ENCODE measurements at places on chromosomes 3 and 15.

- peak; percentile 50 for DNase-seq
Measured at GRCh38 chr3:155418407-155418806, 124.9 kb upstream of the STRIT1 start.

DNA sequence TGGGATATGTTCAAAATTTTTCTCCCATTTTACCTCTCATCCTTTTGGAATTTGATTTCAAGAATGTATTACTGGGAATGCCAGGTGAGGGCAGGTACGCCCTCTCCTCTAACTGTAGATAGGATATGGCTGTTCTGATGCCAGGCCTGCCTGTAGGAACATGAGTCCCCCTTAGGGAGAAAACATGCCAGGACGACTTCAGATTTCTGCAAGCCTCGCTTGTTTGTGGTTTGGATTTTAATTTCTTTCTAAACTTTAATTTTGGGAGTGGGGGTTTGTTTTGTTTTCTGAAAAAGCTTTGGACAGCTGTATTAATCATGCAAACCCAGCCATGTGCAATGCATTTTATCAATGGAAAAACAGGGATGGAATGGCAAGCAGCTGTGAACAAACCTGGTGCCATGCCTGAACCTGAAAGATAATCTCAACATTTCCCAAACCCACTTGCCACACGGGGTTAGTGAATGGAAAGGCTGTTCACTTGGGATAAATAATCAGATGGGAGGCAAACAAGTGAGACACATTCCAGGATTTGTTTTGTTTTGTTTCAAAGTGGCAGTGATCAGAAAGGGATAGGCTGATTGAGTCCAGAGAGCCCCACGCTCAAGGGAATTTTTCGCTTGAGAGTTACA, 207.6 kb downstream of the GAP43 start:
- DNase-seq = no peak

DNA sequence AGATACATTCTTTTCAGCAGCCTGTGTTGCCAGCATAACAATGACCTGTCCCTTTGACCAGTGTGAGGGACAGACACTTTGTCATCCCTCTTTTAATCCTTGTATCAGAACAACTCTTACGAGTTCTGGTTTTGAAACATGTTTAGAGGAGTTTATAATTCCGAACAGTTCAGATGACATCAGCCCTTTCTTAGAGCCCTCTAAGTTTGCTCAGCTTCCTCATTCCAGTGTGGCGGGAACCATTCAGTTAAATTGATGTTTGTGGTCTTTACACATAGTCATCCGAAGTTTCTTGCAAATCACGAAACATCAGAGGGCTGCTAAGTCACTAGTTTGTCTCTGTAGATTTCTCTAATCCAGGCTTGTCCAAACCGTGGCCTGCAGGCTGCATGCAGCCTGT, 102.5 kb downstream of the AKAP13 start:
- DNase-seq = no peak

GRCh38 chr3:71035314-71035713, 548.2 kb downstream of the FOXP1 start:
- DNase-seq = no peak

DNA sequence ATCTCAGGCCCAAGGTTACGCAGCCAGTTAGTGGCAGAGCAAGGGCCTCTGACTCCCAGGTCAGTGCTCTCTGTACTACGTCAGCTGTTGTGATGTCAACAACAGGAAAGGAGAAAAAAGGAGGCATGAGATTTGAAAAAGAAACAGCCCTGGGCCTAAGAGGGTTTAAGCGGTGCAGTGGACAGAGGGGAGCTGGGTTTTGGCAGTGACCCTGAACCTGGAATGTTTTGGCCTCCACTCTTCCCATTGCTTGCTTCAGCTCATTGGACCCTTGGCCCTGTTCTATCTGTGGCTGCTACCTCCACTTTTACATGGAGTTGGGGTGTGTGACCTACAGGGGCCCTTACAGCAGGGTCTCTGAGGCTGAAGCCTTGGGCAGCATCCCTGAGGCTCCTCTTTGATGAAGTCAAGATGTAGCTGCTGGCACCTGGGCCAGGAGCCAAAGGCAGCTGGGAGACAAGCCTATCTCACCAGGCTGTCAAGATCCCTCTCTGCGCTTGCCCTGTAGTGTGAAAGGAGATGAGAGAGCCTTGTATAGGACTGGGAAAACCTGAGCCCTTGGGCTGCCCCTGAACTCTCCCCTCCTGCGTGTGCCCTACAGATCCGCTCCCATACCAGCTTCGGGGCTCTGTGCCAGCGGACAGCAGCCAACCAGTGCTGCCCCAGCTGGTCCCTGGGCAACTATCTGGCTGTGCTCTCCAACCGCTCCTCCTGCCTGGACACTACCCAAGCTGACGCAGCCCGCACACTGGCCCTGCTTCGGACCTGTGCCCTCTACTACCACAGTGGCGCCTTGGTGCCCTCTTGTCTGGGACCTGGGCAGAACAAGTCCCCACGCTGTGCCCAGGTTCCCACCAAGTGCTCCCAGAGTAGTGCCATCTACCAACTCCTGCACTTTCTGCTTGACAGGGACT, 8.7 kb downstream of the DISP2 start:
- DNase-seq = no peak

DNA sequence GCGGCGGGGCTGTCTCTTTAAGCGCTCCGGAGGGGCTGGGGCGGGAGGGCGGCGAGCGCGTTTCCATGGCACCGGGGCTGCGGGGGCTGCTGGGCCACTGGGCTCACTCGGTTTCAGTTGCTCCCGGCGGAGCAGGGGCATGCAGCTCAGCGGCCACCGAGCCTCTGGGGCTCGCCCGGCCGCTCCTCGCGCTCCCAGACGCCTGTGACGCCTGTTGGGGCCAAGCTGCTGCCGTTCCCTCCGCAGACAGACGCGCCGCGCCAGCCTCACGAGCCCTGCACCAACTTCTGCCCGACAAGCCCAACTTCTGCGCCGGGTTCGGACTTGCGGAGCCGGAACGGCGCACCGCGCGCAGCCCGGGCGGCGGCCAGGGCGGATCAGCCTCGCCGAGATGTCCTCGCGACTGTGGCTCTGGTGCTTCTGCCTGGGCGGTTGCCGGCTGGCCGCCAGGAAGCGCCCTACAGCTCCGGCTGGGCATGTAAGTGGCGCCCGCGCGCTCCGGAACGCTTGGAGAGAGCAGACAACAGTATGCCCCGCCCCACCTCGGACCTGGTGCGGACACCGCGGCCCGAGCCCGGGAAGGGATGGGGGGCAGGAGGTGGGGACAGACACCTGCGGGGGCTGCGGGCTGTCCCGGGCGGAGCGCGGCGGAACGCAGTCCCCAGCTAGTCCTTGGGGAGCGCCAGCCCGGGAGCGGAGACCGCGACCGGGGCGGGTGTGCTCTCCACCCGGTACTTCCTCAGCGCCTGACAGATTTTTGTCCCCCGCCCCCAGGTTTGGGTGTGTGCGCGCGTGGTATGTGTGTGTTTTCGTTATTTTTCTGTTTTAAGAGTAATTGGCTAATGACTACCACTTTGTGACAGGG, 154.1 kb upstream of the GOLIM4 start:
- peak; percentile 73 for DNase-seq

GRCh38 chr3:155934230-155934629, 63.8 kb downstream of the GMPS start:
- no peak for DNase-seq

DNA sequence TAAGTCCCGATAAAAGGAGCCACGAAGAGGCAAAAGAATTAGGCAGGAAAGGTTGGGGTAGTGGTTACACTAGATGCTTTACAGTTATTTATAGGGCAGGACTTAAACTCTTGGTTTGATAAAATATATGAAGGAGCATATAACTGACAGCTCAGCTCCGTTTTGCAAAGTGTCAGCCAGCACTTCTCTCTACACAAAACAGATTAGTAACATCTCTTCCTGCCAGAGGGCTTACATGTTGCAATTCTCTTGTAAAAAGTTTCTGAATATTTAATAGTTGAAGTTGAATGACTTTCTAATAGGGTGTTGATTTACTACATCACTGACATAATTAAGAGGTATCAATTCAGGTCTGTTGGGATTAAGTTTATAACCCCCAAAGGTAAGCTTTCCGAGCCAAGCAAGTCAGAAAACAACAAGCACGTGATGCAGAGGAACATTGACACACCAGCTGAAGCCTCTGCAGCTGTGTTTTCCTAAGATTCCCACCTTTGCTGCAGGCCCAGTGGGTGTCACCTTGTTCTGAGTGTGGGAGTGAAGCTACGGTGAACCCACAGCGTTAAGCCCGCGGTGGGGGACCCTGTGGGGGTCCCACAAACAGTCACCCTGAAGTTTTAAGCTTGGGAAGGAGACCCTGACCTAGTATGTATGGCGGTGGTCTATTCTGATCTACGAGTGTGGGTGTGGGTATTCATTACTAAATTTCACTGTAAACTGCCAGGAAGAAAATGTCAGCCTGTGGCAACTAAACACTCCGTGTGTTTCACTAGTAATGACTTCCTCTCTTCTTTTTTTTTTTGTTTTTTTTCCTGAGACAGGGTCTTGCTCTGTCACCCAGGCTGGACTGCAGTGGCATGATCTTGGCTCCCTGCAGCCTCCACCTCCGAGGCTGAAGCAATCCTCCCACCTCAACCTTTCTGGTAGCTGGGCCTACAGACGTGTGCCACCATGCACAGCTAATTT, 22.0 kb upstream of the ATP13A3 start:
- no peak for DNase-seq

DNA sequence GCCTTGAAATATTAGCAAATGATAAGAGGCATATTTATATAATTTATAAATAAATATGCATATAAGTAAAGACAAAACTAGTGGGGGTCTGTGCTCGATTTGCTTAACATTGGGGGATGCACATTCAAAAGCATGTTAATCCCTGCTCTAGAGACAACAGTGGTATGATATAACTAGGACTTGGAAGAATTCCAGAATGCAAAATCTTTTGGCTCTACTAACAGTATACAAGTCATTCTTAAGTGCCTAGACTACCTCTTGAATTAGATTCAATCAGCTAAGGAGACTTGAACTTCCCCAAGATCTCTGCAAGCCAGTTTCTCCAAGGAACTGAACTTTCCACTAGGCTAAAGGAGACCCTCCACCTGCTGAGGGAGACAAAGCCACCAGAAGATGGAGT, 282.7 kb upstream of the RORA start:
- DNase-seq = no peak

- DNase-seq = no peak
Measured at GRCh38 chr3:23341147-23341838, 138.2 kb downstream of the UBE2E2 start.

- DNase-seq = no peak
Measured at GRCh38 chr3:36738702-36739101, 25.7 kb downstream of the DCLK3 start.

DNA sequence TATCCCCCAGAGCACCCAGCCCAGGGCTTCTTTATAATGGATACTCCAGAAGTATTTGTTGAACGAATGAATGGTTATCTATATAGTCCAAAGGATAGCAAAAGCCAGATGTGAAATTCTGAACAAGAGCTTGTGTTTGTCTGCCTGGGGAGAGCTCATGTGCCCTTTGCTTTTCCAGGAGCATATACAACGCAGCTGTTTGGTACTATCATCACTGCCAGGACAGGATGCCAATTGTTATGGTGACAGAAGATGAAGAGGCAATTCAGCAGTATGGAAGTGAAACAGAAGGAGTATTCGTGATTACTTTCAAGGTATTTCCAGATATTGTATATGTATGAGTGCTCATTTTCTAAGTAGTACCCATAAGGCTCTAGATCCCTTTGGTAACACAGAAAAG, 15.2 kb downstream of the DIS3L start:
- DNase-seq = no peak

DNA sequence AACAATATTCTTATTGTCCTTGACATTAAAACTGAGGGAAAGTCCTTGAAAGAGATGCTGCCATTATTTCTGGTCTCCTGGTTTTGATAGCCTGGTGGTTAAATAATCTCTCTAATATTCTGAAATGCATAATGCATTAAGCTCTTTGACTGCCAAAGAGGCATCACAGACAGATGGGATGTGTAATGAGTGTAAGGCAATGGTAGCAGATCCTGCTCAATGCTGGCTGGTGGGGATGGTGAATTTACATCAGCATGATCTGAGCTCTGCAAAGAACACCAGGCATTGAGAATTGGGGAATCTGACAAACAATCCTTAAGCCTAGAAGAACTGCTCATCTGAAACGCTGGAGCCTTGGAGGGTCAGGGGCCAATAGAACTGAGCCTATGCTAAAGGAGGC, 528.6 kb upstream of the LMCD1 start:
- no peak for DNase-seq

DNA sequence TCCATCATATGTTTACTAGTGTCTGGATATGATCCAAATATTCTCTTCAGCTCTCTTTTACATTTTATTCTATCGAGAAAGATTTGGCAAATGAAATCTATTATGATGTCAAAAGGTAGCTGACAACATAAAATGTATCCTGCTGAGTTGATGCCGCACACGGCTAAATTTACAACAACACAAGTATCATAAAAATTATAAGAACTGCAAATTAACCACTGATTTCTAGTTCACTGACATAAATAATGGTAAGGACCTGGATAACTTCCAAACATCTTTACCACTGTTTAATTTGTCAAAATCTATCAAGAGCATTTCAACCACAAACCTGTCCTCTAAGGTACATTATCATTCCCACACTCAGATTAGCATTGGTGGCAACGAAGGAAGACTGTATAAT, 244.5 kb downstream of the FOXP1 start:
- DNase-seq = no peak

GRCh38 chr15:85311647-85312046, 68.8 kb upstream of the AKAP13 start:
- DNase-seq = no peak

DNA sequence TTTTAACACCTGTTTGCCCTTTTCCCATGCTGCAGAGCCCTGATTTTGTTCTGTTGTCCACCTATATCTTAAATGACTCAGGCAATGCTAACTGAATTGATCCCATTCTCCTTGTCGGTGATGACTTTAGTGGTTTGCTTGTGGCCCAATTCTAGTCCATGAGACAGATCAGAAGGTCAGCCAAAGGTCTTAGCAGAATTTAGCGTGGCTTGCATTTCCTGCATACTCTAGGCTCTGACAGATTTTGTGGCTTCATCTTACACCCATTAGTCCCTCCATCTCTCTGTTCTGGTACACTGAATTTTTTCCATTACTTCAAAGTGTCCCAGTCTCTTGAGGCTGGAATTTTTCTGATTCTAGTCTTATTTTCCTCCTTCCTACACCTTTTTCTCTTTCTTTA, 161.9 kb downstream of the STAC start:
- no peak for DNase-seq

DNA sequence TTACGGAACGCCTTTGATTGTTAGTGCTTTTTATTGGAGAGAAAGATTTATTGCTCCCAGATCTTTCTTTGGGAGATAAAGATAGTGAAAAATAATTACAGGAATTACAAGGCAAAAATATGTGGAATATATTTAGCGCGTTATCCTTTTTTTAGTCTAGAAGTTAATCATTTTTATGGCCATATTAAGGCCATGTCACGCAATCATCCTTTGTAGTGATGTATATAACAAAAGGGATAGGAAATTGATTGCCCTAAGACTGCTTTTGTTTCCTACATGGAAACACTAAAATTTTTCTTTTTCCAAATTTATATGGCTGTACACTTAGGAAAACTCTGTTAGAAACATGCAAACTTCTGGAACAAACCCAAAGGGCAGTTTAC, 1.5 kb downstream of the TRPC1 start:
- DNase-seq = no peak

- DNase-seq = no peak
Measured at GRCh38 chr3:160953686-160954085, 151.5 kb downstream of the B3GALNT1 start.
